SK-N-SH treated with all-trans-retinoic acid at 6 μM for 48 hours (cell line): ENCODE measurements at places on chromosomes 16 and 17.
A peak's percentile ranks its signal among the peaks of the same experiment; 100 is the strongest.

GRCh38 chr16:49842972-49843371, 12.9 kb downstream of the ZNF423 start:
- no peak for ATAC-seq

GRCh38 chr17:79923974-79924638, 84.9 kb upstream of the CBX4 start:
- ATAC-seq, result peak; percentile 82

DNA sequence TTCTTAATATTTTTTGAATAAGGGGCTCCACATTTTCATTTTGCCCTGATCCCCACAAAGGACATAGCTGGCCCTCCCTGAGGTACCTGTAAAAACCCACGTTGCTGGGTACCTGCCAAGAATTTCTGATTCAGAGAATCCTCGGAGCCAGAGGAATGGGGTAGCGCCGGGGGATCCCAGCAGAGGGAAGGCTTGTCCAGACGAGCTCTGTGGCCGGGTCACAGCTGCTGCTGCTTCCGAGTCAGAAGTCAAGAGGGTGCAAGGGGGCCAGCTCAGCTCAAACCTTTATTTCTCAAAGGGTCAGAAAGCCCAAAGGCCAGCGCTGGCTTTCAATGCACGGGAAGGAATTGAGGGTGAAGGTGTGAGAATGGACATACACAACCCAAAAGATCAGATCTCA, 68.9 kb upstream of the SDK2 start:
- ATAC-seq, result no peak

DNA sequence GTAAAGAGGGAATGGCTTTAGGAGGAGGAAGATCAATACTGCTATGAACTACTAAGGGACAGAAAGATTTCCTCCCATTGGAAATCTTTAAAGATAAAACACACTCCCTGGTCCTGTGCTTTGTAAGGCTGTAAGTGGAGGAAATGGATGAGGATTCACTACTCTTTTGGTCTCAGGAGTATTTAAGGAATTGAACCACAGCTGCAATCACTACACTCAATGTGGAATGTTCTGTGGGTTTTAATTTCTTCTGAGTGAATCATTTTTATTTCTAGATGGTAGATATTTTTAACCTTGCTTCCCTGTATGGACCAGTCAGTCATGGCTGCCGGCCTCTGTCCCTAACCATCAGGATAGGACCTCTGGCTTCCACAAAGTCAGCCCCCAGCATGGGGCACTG, 65.6 kb downstream of the SDR42E1 start:
- no peak; the same call in 2 of the 3 replicates for ATAC-seq

DNA sequence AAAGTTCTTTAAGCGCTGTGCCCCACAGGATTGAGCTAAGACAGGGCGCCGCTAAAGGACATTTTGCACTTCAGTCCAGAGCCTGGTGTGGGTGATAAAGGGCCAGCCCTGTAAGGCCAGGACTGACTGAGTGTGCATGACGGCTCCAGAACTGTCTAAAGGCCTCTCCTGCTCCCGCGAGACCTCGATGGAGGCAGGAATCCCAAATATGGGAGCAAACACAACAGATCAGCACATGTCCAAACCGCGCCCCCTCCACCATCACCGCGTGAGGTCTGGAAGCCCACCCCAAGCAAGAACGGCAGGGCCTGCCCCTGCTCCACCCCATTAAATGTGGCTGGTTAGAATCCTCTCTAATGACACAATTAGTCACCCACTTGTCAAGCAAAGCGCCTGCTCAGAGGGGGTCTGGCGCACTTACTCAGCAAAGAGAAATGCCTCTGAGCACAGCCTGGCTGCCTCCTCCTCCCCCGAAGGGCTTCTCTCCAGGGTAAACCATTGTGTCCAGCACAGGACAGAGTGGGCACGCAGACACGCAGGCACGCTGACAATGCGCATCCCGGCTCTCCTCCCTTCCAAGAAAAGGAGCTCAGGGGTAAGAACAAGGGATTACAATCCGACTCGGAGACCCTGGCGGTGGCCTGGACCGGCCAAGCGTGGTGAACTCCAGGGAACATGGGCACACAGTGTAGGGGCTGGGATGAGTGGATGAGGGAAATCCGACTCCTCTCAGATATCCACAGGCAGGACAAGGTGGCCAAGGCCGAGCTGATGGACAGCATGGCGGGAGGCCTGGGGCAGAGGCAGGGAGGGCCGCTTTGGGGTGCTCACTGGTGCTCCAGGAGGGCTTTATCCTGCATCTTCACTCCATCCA, 1.5 kb downstream of the MXRA7 start:
- peak; percentile 86 for ATAC-seq

- no peak for ATAC-seq
Observed at GRCh38 chr17:40015998-40016985, 1.1 kb downstream of the CSF3 start.

- ATAC-seq, result no peak
Observed at GRCh38 chr16:10879681-10880589, 2.9 kb downstream of the CIITA start.

GRCh38 chr17:55311767-55312375, 47.1 kb downstream of the HLF start:
- no peak for ATAC-seq

DNA sequence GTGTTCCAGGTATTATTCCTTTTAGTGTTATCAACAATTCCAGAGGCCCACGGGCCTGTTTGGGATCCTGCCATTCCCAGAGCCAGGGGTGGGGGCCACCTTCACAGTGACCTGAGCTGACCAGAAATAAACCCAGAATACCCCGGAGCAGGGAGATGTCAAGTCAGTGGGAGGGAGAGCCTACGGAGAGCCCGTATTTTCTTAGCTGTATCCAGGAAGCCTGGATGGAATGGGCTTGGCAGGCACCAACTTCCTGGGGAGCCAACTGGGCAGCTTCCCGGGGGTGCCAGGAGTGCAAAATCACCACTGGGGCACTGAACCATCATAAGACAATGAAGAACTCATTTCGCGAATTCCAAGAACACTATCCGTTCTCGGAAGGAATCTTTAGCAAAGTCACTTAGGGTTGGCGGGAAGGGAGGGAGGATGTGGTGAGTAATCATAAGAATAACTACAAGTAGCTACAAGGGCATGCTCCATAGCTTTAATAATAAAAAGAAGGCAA, 13.2 kb upstream of the MRTFB start:
- ATAC-seq, result no peak

DNA sequence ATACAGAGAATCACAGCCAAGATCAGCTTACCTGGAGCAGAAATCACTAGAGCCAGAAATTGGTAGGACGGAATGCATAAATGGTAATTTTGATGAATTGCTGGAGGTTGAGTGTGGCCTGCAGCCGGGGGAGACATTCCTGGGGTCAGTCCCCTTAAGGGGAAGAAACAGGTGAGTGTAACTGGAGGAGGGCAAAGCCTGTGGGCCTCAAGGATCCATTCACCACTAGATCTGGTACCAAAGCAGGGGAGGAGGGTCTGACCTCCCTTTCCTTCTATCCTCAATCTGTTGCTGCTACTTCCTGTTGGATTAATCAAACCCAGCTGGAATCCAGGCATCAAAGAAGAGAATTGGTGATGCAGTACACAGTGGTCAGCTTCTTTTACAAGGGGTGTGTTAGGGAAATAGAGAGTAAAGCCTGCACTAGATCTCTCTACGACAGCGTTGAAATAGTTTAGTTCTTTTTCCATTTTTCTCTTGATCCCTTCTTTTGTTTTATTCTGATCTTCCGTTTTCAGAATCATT, 8.6 kb upstream of the ABCA9 start:
- ATAC-seq, result peak; percentile 44

GRCh38 chr17:65902831-65903522, 289.0 kb downstream of the CEP112 start:
- no peak for ATAC-seq

DNA sequence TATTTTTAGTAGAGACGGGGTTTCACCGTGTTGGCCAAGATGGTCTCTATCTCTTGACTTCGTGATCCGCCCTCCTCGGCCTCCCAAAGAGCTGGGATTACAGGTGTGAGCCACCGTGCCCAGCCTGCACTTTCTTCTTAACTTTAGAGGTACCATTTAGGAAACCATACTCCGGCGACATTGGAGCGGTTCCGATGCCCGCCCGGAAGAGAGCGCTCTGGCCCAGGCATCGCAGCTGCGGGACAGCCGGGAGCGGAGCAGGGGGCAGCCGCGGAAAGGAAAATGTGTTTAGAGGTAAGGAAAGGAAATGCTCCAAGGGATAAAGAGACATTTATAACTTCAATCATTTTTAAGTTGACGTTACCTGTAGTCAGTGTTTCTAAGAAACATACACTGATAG, 6.0 kb upstream of the HS3ST3B1 start:
- ATAC-seq, result no peak

- no peak for ATAC-seq
Observed at GRCh38 chr17:1040216-1040600, 43.3 kb downstream of the TIMM22 start.

DNA sequence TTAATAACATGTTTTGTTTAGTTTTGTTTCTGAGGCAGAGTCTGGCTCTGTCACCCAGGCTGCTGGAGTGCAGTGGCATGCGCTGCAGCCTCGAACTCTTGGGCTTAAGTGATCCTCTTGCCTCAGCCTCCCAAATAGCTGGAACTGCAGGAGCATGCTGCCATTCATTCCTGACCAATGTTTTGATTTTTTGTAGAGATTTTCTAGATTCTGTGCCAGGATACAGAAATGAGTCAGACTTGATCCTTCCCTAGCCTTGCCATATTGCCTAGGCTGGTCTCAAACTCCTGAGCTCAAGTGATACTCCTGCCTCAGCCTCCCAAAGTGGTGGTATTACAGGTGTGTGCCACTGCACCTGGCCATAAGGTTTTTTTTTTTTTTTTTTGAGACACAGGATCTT, 17.7 kb downstream of the TAOK1 start:
- ATAC-seq, result peak; percentile 19; the same call in 2 of the 3 replicates

GRCh38 chr17:63436523-63437110, 9.5 kb downstream of the CYB561 start:
- no peak for ATAC-seq

DNA sequence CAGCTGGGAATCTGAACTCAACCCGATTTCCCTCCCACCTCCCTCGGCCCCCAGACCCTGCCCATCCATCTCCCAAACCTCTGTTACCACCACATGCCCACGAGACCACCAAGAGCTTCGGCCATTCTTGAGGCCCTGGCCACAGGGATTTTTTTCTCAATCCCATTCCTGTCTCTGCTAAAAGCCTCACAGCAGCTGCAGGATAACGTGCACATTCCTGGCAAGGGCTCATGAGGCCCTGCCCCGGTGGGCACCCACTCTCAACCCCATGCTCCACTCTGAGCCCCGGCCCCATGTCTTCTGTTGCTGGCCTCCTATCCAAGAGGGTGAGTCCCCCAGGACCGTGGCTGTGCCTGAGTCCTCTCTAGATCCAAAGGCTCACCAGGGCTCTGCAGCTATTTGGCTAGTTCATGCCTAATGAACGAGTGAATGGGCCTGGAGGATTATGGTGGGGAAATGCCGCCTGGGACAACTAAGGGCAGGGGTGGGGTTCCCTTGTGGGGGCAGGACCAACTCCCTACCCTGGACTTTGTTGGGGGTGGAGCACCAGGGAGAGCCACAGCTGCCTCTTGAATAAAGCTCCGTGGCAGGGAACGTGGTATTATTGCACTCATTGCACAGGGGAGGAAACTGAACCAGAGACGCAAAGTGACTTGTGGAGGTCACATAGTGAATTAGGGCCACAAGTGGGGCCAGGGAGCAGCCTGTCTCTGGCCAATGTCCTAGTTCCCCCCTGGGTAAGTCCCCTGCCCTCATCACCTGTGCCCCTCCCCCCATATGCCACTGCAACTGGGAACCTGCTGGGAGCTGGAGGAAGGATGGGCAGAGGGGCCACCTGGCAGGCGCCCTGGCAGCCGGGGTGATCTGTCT, 113.8 kb upstream of the SMURF2 start:
- ATAC-seq, result no peak

DNA sequence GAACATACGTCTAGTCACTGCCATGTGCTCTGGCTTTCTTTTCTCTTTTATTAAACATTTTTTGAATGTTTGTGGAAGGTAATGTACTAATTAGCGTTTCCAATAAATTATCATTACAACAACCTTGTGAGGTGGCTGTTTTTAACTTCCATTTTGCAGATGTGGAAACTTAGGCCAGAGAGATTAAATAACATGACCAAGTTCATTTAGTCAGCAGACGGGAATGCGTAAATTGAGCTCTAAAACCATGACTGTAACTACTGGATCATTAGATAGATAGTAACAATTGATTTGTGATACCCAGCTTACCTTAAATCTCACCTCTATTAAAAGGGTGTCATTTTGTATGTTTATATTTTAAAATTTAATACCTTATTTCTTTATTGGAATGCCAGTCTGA, 49.4 kb downstream of the RABEP1 start:
- ATAC-seq, result no peak

DNA sequence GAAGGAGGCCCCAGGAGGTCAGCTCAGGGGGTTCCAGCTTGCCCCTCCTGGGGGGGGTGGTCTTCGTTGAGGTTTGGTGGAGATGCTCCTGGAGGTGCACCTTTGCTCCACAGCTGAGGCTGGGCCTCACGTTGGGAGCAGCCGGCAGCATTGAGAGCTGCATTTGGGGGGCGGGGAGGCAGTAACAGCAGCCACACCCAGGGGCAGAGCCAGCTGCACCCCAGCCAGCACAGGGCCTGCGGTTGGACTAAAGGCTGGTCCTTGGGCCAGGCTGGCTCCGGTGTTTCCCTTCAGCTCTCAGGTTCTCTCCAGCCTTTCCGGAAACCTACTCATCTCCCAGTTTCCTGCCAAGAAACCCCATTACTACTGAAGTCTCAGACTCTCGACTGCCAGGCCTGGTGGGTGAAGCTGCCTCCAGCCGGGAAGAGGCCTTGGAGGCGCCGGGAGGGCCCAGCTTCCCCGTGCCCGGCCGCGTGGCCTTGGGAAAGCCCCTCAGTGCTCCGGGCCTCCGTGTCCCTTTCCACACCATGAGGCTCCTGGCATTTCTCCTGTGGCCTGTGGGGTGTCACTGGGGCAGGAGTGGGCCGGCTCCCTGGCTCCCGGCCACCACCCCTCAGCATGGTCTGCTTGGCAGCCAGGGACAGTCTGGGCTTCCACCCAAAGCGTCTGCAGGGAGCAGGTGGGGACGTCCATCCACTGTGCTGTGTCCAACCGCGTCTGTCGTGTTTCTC, 14.0 kb upstream of the BAIAP2 start:
- no peak for ATAC-seq

GRCh38 chr16:50532576-50532975, 15.6 kb upstream of the NKD1 start:
- ATAC-seq, result no peak

DNA sequence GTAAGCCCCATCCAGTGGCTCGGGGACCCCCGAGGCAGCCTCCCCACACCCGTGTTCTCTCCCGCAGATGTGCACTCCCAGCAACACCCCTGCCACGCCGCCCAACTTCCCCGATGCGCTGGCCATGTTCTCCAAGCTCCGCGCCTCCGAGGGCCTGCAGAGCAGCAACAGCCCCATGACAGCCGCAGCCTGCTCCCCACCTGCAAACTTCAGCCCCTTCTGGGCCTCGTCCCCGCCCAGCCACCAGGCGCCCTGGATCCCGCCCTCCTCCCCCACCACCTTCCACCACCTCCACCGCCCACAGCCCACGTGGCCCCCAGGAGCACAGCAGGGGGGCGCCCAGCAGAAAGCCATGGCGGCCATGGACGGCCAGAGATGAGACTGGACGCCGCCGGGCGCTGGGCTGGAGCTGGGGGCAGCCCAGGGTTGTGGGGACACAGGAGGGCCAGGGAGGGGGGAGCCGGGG, 5.0 kb downstream of the UBALD2 start:
- ATAC-seq, result no peak
